Activated T-helper 9 cell treated with anti-CD3 and anti-CD28 coated beads, Interleukin-2, amount 50 U/mL, for 16 hours (primary cell): ENCODE measurements at places on chromosomes 3 and 15.

DNA sequence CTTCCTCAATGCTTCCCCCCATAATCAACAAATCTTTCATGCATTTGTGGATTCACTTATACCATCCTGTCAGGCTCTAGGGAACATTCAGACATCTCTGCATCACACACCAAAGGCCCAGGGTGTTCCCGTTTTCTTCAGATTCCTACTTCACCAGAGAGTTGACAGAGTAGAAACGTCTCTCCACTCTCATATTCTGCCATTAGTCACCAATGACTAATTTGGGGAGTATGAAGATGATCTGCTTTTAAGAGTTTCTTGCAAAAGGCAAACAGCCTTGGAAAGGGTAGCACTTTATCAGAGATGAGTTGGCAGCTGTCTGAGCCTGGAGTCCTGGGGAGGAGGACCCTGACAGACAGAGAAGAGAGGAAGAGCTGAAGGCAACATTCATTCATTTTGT lies 55.8 kb upstream of the DGKG start:
- no peak for DNase-seq

GRCh38 chr3:63673111-63673510 lies 20.6 kb downstream of the SNTN start:
- no peak for DNase-seq

DNA sequence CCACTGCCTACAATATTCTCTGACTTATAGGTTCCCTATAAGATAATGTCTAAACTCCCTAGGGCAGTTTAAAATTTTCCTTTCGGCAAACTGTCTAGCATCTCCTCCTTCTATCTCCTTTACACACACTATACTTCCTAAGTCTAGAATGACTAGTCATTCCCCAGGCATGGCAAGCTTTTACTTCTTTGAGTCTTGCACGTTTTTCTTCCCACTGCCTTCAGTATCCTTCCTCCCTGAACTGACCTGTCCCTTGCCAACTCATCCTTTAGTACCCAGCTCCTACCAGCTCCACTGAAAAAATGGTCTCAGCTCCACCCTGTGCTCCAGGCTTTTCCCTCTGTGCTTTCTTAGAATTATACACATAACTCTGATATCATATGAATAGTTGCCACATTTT lies 93.8 kb upstream of the KBTBD8 start:
- no peak for DNase-seq

- DNase-seq = no peak
These were observed 6.4 kb upstream of the C15orf39 start for GRCh38 chr15:75195122-75195765.

GRCh38 chr3:128569756-128570155 lies 76.8 kb upstream of the GATA2 start:
- no peak for DNase-seq

- no peak for DNase-seq
These were observed 100.8 kb downstream of the CCNL1 start for GRCh38 chr3:157059181-157059580.

- DNase-seq = no peak
These were observed 18.3 kb downstream of the GREM1 start for GRCh38 chr15:32735989-32736700.
